Suprapubic skin (tissue), 4 donors: ENCODE measurements at places on chromosomes 1 and 21. TPM values are rescaled to one million over a fixed set of nuclear protein-coding genes. Genes with fewer than 3 reads are reported as not detected.

Gene PALMD
- total RNA-seq, result 111 TPM

DNA sequence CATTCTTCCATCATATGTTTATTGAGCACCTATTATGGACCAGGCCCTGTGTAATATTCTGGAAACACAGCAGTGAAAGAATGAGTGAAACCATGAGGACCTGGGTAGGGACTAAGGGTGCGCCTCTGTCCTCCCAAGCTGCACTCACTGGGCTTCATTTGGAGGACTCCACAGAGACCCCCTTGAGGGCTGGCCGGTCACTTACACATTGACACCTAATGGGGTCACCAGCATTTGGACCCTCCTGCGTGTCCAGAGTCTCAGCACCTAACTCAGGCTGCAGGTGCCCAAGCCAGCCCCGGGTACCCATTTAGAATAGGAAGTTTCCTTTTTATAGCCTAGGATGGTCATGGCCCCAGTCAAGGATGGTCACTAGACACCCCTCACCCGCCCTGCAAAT lies 2.8 kb upstream of the FNDC5 start:
- no peak overlapping the region for H3K27ac ChIP-seq
- H3K4me1 ChIP-seq, result peaks cover 38% of the 10 kb centered on the region
- no peaks in the 10 kb centered on the region for H3K36me3 ChIP-seq
- H3K4me3 ChIP-seq, result no peak overlapping the region
- peaks cover 41% of the 10 kb centered on the region for H3K27me3 ChIP-seq

GRCh38 chr1:64543831-64544230 lies 73.9 kb downstream of the CACHD1 start:
- H3K4me3 ChIP-seq, result no peak overlapping the region
- no peaks in the 10 kb centered on the region for H3K27me3 ChIP-seq
- DNase-seq, result no peak
- H3K4me1 ChIP-seq, result peaks cover 59% of the 10 kb centered on the region

DNA sequence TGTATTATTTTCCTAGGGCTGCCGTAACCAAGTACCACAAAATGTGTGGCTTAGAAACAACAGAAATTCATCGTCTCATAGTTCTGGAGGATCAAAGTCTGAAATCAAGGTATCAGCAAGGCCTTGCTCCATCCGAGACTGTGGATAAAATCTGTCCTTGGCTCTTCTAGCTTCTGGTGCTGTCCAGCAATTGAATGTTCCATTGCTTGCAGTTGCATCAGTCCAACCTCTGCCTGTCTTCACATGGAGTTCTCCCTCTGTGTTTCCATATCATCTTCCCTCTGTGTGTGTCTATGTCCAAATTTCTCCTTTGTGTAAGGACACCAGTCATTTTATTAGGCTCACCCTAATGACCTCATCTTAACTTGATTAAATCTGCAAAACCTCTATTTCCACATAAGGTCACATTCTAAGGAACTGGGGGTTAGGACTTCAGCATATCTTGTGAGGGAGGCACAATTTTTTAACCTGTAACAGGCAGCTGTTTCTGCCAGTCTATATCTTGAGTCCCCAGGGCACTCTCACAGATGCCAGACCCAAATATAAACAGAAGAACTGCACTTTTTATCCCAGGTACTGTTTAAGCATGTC lies 84.2 kb downstream of the ERG start:
- H3K36me3 ChIP-seq, result no peaks in the 10 kb centered on the region
- H3K4me1 ChIP-seq, result no peaks in the 10 kb centered on the region
- H3K4me3 ChIP-seq, result no peak overlapping the region
- H3K27me3 ChIP-seq, result no peaks in the 10 kb centered on the region

DNA sequence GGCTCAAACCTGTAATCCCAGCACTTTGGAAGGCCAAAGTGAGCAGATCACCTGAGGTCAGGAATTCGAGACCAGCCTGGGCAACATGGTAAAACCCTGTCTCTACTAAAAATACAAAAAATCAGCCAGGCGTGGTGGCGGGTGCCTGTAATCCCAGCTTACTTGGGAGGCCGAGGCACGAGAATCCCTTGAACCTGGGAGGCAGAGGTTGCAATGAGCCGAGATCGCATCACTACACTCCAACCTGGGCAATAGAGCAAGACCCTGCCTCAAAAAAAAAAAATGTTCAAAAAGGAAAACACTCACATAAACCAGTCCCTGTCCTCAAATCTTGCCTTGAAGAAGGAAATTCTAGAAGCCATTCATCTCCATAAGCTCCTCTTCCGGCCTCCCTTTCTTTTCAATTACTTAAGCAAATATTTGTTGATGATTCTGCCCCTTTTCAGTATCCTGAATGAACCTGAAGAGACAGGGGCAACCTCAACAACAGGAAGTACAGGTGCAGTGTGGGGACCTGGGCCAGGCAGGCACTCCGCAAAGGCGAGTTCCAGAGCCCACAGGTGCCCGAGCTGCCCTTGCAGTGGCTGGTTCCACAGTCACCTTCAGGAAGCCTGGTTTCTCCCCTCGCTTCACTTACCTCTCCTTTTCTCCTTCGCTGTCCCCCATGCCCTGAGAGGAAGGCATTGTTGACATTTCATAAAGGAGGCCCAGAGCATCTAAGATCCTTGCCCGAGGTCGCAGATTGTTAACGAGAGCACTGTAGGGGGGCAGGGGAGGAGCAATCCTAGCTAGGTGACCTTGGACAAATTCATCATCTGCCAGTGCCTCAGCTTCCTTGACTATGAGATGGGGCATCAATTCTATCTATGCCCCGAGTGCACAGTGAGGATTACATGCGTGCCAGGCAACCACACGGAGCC lies 8.9 kb upstream of the LEFTY1 start:
- H3K4me1 ChIP-seq, result peaks cover 10% of the 10 kb centered on the region
- H3K4me3 ChIP-seq, result no peak overlapping the region
- no peak for DNase-seq
- no peaks in the 10 kb centered on the region for H3K36me3 ChIP-seq
- H3K27me3 ChIP-seq, result no peaks in the 10 kb centered on the region

GRCh38 chr1:211752317-211752716 lies 76.9 kb upstream of the NEK2 start:
- no peaks in the 10 kb centered on the region for H3K4me1 ChIP-seq
- no peak overlapping the region for H3K4me3 ChIP-seq
- H3K36me3 ChIP-seq, result peaks cover 20% of the 10 kb centered on the region
- no peak for DNase-seq
- H3K27ac ChIP-seq, result no peak overlapping the region

DNA sequence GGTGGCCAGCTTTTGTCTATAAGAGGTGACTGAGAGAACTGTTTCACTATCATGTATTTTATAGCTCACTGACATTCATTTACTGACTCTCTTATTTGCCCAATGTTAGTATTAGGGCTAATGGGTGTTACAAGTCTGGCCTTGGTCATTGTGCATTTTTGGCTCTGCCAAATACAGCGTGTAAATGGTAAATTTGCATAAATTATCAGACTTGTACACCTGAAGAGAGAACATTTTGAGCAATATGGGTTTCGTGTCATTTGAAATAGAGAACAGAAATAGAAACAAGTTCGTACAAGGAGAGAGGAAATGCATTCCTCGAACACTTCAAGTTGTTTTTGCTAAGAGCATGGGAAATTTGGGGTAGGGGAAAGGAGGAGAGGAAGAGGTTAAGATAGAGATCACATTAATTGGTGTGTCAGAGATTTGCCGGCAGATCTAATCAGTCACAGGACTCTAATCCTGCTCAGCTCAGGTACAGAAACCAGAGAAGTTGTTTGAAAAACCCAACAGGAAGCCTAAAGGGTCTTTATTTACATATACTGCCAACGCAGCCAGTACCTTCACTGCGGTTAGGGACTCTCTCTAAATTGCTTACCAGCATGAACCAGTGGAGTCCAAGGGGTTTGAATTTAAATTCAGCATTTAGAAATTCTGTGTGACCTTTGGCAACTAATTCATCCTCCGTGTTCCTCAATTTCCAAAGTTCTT lies 261.5 kb downstream of the GPATCH2 start:
- no peak for DNase-seq
- H3K4me1 ChIP-seq, result no peaks in the 10 kb centered on the region
- H3K27ac ChIP-seq, result no peak overlapping the region
- no peaks in the 10 kb centered on the region for H3K27me3 ChIP-seq

GRCh38 chr1:19390166-19390850 lies 78.2 kb downstream of the SLC66A1 start:
- H3K4me1 ChIP-seq, result peaks cover 77% of the 10 kb centered on the region
- no peaks in the 10 kb centered on the region for H3K27me3 ChIP-seq
- H3K4me3 ChIP-seq, result peak overlapping the region; percentile 20
- peak overlapping the region; percentile 73 for H3K27ac ChIP-seq
